Stimulated activated CD4-positive, alpha-beta T cell treated with anti-CD3 and anti-CD28 coated beads, Interleukin-4, amount 100 ng/mL, for 4 hours (primary cell): ENCODE measurements at places on chromosomes 11 and 22.

DNA sequence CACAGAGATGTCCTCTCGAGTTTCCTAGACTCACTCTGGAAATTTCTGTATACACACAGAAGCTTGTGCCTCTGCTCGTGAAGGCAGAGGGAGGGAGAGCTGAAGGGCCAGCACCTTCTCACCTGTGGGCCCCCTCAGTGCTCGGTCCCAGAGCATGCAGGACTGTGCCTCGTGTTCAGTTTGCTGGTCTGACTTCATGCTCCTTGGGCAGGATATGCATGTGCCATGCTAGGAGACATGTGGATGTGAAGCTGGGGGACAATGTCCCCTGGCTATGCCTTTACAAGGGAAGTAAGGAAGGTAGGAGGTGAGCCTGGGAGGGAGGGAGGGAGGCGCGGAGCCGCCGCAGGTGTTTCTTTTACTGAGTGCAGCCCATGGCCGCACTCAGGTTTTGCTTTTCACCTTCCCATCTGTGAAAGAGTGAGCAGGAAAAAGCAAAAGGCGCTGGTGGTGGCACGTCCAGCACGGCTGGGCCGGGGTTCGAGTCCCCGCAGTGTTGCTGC, 22.6 kb downstream of the NEAT1 start:
- no peak for DNase-seq

DNA sequence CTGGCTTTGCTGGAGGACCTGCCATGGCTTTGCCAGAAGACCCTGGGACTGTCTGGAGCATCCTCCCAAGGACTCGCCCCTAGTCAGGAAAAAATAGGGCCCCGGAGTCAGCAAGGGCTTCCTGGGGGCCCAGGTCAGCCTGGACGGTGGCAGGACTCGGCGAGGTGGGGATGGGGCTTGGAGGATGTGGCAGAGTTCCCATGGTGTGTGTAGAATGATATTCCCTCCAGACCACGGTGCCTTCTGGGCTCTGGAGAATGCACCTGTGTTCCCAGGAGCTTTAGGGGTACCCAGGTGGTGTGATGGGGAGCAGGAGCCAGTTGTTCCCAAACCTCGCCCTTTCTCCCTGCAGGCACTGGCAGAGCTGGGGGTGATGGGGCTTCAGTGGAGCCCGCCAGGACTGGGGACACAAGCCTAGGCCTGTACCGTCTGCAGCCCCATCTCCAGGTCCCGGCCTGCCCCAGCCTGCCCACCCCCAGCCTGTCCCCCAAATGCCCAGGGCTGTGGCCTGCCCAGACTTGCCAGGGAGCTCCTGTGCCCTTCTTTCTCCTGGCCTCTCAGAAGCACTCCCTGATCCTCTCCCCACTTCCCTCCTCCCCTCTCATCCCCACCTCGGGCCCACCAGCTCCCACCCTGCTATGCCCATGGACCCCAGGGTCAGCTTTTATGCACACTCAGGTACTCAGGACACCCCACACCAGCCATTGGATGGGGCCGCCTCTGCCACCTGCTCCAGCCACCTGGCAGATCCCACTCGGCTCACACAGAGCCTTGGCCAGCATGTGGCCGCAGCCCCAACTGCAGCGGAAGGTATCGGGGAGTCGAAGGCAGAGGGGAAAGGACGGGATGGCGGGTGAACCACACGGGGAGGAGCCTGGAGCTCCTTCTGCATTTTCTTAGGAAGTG, 82.1 kb downstream of the CDKN1C start:
- DNase-seq, result no peak

DNA sequence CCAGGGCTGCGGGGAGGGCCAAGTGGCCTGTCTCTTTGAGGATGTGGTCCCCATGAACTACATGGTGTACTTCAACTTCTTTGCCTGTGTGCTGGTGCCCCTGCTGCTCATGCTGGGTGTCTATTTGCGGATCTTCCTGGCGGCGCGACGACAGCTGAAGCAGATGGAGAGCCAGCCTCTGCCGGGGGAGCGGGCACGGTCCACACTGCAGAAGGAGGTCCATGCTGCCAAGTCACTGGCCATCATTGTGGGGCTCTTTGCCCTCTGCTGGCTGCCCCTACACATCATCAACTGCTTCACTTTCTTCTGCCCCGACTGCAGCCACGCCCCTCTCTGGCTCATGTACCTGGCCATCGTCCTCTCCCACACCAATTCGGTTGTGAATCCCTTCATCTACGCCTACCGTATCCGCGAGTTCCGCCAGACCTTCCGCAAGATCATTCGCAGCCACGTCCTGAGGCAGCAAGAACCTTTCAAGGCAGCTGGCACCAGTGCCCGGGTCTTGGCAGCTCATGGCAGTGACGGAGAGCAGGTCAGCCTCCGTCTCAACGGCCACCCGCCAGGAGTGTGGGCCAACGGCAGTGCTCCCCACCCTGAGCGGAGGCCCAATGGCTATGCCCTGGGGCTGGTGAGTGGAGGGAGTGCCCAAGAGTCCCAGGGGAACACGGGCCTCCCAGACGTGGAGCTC, 13.5 kb downstream of the ADORA2A start:
- no peak for DNase-seq

DNA sequence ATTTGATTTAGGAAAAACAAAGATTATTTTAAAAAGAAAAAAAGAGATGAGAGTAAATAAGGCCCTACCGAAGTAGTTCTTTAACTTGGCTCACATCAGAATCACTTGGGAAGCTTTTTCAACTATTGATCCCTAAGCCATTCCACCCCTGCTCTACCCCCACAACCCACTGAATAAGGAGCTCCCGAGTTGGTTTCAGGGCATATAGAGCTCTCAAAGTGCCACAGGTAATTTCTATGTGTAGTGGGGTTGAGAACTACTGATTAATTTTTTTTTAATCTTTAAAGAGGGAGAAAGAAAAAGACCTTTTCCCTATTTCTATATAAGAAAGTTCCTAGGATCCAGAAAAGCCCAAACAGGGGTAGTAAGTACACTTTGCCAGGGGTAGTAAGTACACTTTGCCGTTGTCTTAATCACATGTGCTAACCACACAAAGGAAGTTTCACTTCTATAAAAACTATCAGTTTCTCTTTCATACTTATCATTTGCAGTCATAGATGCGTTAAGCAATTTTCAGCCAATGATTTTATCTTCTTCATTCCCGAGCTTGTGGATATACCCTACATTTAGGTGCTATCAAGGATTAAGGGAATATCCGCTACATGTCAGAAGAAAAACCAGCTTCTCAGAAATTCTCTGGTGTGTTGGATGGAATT, 108.4 kb upstream of the ZC3H12C start:
- DNase-seq, result no peak

DNA sequence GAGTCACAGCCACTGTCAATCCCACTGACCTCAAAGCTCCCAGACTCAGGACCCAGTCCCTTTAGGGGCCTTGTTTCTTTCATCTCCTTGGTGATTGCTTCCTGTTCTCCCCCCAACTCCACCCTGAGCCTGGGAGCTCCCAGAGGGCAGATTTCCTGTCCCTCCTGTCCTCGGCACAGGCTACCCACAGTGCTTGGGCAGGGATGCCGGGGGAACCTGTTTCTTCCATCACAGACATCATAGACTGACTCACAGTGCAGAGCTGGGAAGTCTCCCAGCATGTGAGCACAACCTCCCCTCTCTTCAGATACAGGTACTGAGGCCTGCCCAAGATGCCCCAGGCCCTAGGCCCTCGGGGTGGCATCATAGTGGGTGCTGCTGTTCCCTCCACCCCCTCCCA, 16.6 kb downstream of the TRIM29 start:
- no peak for DNase-seq

DNA sequence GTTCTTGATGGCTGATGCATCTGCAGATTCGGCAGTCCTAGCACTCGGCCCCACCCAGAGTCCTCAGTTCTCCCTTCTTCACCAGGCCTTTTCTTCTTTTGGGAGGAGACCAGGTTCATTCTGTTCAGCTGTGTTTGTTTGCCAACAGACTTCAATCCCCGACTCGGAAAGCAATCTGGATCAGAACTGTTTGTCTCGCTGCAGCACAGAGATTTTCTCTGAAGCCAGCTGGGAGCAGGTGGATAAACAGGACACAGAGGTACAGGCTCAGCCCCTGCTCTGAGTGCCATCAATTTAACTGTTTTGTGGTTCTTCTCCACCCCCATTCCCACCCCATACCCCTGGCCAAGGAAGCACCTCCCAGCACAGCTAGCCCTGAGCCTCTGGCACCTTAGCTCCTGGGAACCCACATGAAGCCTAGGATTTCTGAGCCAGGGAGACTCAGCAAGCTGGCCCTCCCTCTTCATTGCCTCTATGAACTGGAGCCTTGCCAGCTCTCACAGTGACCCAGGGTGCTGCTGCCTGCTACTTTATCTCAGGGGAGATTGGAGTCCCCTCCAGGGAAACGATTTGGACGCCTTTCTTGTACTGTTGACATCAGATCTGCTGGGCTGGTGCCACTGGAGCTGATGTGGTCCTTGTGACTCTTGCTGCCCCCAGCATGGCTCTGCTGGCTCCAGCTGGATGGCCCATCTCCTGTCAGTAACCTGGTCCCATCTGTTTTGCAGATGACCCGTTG, 58.2 kb upstream of the HORMAD2 start:
- DNase-seq, result no peak

DNA sequence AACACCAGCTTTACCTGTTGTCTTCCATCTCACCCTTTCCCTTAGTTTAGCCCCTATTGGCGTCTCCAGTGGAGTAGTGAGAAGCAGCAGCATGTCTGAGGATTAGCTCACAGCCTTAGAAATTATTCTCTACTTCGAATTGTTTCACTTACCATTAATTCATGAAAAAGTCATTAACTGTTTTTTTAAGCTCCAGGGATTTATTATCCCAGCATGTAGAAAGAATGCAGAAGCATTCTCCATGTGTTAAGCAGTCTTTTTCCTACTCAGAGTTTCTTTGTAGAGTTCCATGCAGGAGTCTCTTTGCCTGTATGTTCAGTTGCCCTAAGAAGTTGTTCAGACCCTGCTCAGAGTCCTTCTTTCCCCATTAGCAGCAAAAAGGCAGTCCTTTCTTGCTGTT, 137.9 kb upstream of the RASSF10 start:
- DNase-seq, result no peak

- DNase-seq, result no peak
Observed at GRCh38 chr11:76621868-76622267, 48.7 kb downstream of the LRRC32 start.
